RPMI7951 (cell line): ENCODE measurements at places on chromosomes 2 and 18. TPM values are rescaled to one million over a fixed set of nuclear protein-coding genes. Genes with fewer than 3 reads are reported as not detected.
A peak's percentile ranks its signal among the peaks of the same experiment; 100 is the strongest.

GRCh38 chr2:236133410-236134012, 34.7 kb downstream of the GBX2 start:
- no peak for DNase-seq

ABCG5 gene
- not detected in 2 replicates for total RNA-seq

- no peak for DNase-seq
These were observed 152.2 kb downstream of the MTX2 start for GRCh38 chr2:176421297-176422050.

- DNase-seq, result no peak
These were observed 413.5 kb downstream of the TMX3 start for GRCh38 chr18:68301441-68301840.

ANKRD62 gene
- not detected in 2 replicates for total RNA-seq

GRCh38 chr2:218230882-218231281, 13.9 kb downstream of the ARPC2 start:
- peak; percentile 60 for DNase-seq

APLF gene
- 4.4 and 5.9 TPM in 2 replicates for total RNA-seq

DNA sequence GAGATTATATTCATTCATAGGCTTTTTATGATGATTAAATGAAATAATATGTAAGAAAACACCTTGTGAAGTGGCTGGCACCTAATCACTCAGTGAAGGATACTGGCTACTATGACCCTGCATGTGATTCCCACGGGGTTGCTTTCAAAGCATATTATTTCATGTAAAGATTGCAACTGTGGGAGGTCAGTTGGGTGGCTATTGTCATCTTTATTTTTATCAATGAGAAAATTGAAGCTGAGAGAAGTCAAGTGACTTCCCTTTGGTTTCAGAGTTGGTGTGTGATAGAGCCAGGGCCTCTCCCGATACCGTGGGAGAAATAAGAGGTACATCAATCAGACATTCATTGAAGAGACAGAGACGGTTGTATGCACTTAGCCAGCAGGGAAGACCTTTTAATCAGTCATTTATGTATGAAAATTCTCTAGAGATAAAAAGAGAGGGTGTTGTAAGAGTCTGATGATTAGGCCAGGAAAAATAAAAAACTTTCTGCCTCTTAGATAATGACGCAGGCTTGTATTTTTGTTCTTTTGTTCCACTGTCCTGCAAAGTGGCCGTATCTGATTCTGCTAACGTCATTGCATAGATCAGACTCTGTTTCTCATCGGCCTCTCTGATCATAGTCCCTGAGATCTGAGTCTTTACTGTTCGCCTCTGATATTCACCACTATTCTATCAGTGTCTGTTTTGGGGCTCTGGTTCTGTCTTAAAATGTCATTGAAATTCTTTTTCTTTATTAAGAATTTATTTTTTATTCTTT, 50.5 kb downstream of the QPCT start:
- no peak for DNase-seq

DNA sequence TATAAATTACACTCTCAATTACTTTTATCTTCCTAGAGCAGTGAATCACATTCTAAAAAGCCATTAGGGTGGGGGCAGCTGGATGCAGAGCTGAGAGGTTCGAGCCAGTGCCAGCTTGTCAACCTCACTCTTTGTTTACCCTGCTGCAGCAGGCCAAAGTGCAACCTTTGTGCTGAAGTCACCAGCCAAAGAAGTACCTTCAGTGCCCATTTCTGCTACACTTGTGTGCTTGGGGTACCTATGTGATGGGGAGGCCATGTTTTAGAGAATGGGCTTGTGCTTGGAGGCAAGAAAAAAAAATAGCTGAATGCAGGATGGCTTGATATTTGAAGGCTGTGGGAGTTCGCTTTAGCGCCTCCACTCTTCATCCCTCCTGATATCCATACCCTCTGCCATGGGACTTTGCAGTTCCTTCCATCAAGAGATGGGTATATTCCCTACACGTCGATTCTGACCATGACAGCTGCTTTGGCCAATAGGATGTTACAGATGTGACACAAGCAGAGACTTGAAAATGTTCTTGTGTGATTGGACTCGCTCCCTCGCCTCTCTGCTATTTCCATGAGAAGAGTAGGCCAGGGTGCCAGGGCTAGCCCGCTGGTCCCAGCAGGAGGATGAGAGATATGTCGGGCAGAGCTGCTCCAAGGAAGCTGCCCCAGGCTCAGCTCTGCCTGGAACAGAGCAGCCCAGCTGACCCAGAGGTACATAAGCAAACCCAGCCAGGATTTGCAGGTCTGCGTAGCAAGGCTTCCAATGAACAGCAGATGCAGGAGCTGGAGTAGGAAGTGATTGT, 12.7 kb upstream of the FZD5 start:
- DNase-seq, result no peak

DNA sequence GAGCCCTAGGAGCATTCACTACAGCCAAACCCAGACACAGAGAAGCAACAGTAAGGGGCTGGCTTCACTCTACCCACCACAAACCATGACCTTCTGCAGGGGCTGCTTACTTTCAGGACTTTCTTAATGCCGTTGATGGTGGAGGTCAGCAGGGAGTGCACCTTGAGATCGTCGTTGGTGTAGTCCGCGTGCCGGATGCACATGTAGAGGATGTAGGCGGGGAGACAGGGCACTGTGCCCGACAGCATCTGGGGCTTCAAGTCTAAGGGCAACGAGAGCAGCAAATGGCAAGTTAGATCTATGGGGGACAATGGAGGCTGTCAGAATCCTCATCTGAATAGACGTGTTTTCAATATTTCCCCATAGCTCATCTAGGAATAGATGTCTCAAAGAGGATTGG, 29.8 kb upstream of the ACAA2 start:
- no peak for DNase-seq

DNA sequence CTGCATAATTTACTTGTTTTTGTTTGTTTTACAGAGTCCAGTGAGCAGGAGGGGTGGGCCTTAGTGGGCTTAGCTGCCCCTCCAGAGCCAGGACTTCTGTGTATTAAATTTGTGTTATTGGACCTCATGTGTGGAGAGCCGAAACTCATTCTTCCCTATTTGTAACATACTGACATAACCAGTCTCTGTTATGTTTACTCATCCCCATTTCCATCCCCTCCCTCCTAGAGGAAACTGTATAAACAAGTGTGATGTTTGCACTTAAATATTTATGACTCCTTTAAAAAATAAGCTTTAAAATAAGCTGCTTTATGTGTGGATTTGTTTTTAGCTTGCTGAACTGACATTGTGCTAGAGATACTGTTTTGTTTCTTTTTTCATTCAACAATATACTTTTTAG, 13.8 kb downstream of the ZNF512 start:
- DNase-seq, result no peak

DNA sequence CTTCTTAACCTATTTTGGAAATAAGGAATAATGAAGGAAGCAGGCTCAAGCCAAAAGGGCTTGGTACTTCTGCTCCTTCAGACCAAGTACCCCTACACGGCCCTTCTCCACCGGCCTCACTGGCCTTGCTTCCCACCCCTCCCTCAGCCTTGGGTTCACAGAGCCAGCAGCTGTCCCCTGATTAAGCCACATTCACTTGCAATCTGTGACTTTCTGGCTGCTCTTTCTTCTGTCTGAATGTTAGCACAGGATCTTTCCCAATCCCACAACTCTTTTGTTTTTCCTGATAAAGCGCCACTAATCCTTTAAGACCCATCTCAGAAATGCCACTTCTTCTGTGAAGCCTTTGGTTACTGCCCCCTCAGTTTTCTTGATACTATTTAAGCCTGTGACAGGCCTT, 52.4 kb downstream of the REEP1 start:
- DNase-seq, result no peak

DNA sequence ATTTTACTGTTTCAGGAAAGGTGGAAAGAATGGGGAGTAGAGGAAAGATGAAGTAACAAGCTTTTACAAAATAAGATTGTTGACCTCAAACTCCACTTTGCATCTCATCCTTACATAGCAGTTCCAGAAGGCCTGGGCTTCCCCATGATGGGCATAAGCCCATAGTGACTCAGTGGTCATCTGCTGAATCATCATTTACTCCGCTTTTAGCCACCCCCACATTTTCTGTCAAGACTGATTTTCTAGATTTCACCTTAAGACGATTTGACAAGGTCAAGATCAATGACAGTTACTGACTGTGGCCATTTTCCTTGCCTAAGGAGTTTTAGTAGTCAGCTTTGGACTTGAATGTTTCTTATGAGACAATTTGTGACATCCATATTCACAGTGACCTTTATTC, 49.4 kb downstream of the PLEKHM3 start:
- no peak for DNase-seq

GRCh38 chr18:62839874-62840713, 124.8 kb downstream of the PHLPP1 start:
- no peak for DNase-seq

DNA sequence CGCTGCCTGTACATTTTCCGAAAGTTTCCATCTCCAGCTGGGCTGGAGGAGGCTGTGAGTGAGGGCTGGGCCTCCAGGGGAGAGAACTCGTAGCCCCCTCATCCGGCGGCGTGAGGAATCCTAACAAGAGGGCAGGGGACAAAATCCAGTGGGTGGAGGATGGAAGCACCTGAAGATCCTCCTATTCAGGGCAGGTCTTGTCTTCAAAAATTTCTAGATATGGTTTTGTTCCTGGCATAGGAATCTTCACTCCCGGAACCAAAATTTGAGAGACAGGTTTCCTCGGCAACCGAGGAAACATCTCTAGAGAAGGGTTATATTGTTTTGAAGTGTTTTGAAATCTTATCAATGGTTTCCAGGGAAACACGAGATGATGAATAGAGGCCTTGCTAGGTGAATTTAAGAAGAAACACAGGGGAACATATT, 136.7 kb downstream of the SH3BP4 start:
- peak; percentile 42 for DNase-seq

ZBTB7C gene
- 0.10 and 0.12 TPM in 2 replicates for total RNA-seq

DNA sequence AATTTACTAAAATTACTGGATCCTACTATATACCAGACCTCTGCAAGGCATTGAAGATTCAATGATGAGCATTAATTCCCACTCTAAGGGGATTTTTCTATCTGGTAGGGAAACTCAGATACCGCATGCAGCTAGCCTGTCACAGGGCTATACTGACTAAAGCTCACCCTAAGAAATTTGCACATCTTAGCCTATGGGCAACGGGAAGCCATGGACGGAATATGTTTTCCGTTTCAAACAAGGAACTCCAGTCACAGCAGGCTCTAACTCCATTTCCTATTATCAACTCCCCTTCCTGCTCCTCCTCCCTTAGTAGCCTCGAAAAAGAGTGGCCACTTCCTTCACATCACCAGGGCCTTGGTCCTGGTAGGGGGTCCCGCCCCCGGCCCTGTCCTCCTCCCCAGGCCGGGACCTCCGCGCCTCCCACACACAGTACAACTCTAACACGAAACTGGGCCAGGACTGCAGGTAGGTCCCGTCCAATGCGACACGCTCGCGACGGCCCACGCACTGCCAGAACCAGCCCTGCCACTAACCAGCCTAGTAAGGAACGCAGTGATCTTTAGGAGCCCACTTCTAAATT, 659 bp upstream of the COX5B start:
- peak; percentile 26 for DNase-seq

DNA sequence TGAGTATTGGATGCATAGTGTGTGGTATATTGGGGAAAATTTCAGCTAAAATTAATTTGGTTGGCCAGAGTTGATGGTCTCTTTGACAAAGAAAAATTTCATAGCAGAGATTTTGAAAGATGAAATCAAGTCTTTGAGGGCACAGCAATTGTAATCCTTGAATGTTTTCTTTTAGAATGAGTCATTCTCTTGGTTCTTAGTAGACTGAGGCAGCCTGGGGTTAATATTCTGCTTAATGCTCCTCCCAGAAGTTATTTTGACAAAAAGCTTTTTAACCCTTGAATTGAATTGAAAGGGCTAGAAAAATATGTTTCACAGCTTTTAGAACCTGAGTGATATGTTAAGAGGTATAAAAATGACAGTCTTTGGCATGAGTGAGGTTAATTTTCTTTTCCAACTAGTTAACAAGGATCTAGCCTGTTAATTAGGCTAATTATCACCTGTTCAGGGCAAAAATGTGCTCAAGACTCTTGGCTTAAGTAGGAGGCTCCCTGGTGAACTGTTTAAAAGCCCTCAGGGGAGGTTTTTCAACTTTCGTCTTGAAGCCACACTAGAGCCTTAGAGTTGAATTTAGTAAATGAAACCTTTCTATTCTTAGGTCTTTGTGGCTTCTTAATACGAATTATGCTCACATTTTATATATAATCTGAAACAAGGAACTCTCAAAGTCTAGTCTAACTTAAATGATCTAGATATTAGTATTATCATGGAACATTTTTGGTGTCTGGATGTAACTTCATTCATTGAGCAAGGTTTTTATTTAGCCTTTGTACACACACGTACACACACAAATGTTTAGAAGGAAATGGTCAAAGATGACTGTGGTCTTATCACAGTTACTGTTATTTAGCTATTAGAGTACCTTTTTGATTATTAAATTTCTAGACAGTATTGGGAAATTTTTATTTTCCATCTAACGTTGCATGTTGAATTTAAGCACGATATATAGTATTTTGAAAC, 272.5 kb downstream of the ZNF407 start:
- DNase-seq, result peak; percentile 21
